ENCODE measurements at places on chromosomes 1 and 21. TPM values are rescaled to one million over a fixed set of nuclear protein-coding genes. Genes with fewer than 3 reads are reported as not detected.

- no peak for DNase-seq
Observed at GRCh38 chr1:198423673-198424072, 116.8 kb downstream of the ATP6V1G3 start.

DNA sequence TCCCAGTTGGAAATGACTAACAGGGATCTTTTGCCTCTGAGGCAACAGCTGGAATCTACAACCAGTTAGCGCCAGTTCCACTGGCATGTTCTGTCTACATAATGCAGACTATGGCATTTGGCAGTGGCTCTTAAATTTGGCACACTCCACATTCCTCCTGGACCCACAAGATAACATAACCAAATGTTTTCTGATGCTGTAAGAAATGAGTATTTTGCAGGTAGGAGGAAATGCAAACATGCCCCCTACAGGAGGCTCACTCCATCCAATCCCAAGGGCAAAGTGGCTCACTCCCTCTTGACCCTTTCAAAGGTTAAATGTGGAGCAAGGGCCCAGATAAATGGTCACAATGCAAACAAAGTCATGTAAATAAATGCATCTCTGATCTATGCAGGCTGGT lies 129.2 kb upstream of the PROX1 start:
- no peak for DNase-seq

LHX8 gene
- total RNA-seq, result not detected

GRCh38 chr1:227786673-227787512 lies 28.6 kb upstream of the PRSS38 start:
- DNase-seq, result no peak

- DNase-seq, result no peak
Observed at GRCh38 chr21:46079352-46080170, 18.4 kb upstream of the COL6A2 start.

TFF1 gene
- not detected for total RNA-seq

- DNase-seq, result no peak
Observed at GRCh38 chr21:45378258-45378966, 26.6 kb upstream of the COL18A1 start.

SEC16B gene
- 0.49 TPM for total RNA-seq

Data from endothelial cell (in vitro differentiated cells).